Type B pancreatic cell (in vitro differentiated cells): ENCODE measurements at places on chromosomes 2 and 18.

GRCh38 chr2:15023221-15023620 lies 390.7 kb downstream of the LRATD1 start:
- no peak for DNase-seq

GRCh38 chr2:26670931-26671460 lies 21.5 kb upstream of the KCNK3 start:
- no peak for DNase-seq

- no peak for DNase-seq
Measured at GRCh38 chr2:169715379-169716237, 18.0 kb upstream of the KLHL23 start.

DNA sequence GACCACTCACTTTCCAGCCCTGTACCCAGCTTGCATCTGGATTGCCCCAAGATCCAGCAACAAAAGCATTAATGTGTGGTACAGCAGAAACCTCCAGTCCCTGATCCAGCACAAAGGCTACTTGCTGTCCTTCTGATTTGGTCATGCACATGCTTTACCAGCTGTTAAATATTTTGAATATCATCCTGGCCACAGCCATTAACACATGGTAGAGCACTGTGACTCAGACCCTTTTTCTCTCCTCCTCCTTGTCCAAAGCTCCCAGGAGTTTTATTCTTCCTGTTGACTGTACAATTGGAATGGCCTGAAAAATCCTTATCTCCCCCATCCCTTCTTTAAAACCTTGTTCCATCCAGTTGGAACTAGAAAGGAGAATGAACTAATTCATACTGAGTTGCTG lies 419.7 kb upstream of the TNP1 start:
- DNase-seq = no peak

DNA sequence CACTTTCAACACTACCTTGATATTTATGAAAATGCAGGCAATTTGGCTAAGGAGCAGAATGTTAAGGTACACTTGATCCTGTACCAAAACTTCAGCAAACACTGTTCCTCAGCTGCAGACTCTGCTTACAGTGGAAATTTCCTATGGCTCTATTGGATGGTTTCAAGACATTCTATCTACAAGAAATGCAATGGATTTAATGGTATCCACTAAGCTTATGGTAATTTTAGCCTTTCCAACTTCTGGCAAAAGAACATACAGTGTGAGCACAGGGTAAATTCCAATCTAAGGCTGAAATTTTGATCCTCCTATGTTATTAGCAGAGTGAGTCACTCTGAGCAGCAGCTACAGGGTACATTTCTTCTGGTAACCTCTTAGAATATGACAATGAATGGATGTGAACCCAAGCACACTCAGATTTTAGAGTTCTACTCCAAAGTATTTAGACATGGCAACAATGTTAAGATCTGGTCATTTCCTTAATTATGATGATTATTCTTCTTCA lies 361.8 kb upstream of the PIK3C3 start:
- DNase-seq = no peak

DNA sequence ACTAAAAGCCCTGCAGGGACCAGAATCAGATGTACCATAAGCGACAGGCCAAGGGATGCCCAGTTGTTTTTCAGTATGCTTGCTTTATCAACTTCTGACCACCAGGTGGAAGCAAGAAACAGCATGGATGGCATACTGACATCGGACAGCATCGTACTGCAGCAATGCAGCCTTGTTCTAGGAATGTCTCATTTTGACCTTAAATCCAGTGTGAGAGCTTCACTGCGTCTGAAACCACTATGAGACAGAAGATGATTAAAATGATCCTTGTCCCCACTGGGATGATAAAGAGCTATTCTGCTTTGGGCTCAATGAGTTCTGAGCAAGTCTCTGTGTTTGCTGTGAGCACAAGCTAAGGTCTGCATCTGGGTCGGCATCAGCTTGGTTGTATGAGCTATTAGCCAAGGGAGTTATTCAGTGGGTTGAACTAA lies 54.3 kb downstream of the CDK15 start:
- DNase-seq = no peak

DNA sequence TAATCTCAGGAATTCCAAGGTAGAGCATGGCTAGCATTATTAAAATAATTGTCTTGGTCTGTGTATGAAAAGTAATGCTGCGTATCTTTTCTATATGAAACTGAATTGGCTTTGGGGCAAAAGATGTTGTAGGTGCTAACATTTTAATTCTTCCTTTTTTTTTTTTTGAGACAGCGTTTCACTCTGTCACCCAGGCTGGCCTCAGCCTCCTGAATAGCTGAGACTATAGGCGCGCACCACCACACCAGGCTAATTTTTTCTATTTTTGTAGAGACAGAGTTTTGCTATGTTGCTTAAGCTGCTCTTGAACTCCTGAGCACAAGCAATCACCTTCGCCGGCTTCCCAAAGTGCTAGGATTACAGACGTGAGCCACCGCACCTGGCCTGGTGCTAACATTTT lies 172.6 kb upstream of the STON1 start:
- no peak for DNase-seq

GRCh38 chr2:70411483-70412125 lies 109.7 kb upstream of the FAM136A start:
- no peak for DNase-seq

- DNase-seq = no peak
Measured at GRCh38 chr2:215363461-215364156, 51.8 kb downstream of the ATIC start.

- no peak for DNase-seq
Measured at GRCh38 chr18:8232791-8233190, 376.4 kb upstream of the RAB12 start.
